ENCODE measurements at places on chromosomes 6 and 20.

DNA sequence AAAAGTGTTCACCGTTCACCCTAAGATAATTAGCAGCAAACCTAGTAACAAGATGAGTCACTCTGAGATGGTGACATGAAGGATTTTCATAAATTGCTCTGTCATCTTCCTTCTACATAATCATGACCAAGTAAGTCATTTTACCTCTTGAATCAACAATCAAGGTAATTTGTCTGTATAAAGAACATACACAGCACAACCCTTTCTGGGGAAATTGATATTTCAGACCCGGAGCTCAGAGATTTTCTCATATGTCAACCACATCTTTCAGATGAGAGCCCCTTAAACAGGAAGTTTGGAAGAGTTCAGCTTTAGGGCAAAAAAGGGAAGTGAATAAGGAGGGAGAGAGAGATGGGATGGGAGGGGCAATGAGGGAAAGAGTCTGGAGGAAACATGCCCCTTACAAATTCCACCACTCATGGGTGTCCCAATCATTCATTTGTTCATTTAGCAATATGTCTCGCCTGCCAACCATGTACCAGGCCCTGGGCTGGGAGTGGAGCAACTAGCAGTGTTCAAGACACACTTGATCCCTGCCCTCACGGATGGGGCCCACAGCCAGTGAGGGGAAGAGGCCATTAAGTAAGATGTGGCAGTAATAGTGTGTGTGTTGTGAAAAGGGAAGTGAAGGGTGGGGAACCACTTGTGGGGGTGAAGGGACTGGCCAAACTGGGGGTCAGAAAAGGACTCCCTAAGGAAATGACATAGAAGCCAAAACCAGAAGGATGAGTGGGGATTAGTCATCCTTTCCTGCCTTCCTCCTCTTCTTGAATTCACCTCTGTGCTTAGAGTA, 190.9 kb downstream of the MAFB start:
- no peak for DNase-seq

GRCh38 chr6:157667211-157668008, 155.6 kb upstream of the SNX9 start:
- no peak for DNase-seq

- no peak for DNase-seq
These were observed 21.4 kb upstream of the PREP start for GRCh38 chr6:105424175-105424783.

DNA sequence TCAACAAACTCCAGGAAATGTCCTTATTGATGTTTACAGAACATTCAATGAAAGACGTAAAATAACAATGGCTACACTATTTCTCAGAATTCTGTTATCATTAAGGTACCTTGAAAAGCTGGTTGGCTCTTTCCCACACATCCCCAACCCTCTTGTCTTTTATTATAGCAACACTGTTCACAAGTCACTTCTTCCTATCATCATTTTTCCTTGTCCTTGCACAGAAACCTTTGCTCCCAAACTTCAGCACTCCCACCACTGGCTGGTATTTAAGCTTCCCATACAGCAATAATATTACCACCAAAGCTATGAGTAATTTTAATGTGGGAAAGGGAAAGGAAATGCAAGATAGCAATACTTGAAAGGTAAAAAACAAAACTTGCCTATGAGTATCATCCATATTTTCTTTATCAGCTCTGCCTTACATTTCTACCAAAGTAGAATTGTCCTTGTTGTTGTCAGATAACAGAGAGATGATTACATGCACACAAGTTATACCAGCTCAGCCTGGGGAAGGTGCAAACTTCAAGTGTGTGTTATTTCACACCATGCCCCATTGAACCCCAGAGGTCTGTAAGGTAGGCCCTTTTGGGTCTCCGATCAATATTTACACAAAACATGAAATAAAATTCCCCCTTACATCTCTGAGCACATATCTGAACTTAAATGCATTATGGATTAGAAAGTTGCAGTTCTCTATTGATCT, 32.2 kb downstream of the ARHGAP18 start:
- DNase-seq = no peak

DNA sequence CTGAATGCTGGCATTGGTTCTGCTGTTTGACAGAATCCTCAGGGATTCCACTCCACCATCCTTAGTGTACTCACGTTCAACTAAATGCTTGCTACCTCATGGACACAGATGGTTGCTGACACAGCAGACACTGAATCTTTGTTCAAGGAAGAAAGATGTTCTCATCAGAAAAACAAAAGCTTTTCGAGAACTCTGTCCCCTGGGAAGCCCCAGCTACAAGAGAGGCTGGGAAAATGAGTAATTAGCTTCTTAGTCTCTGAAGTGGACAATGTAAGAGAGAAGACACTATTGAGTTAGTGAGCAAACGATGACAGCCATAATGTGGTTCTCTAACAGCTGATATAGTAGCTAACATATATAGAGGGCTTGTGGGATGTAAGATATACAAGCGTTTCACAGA, 30.9 kb upstream of the ENPP5 start:
- no peak for DNase-seq

DNA sequence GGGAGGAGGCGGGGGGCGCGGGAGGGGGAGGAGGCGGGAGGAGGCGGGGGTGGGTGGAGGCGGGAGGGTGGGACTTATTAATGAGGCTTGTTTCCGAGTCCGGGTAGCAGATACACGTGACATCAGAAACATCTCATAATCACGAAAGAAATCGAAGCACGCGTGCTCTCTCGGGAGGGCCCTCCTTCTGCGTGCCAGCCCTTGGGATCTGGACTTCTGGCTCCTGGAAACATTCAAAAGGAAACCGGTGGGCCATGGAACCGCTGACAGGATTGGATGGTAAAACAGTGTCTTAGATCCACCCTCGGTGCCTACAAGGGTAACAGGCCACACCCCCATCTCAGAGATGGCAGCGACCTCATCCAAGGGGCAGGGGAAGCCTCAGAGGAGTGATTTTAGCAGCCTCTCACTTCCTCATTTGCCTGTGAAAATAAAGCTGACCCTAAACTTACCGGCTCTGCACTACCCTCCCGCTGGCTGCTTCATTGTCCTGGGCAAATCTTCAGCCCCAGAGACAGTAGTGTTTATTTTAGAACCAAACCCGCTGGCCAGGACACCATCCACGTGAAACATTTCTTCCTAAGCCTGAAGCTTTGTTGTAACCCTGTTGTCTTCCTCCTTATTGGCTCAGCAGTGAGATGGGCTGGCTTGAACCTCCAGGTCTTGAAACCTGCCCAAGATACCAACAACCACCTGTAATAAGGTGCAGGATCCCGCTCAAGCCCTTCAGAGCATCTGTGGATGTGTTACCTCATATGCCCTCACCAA, 97.5 kb downstream of the PSMG4 start:
- no peak for DNase-seq

DNA sequence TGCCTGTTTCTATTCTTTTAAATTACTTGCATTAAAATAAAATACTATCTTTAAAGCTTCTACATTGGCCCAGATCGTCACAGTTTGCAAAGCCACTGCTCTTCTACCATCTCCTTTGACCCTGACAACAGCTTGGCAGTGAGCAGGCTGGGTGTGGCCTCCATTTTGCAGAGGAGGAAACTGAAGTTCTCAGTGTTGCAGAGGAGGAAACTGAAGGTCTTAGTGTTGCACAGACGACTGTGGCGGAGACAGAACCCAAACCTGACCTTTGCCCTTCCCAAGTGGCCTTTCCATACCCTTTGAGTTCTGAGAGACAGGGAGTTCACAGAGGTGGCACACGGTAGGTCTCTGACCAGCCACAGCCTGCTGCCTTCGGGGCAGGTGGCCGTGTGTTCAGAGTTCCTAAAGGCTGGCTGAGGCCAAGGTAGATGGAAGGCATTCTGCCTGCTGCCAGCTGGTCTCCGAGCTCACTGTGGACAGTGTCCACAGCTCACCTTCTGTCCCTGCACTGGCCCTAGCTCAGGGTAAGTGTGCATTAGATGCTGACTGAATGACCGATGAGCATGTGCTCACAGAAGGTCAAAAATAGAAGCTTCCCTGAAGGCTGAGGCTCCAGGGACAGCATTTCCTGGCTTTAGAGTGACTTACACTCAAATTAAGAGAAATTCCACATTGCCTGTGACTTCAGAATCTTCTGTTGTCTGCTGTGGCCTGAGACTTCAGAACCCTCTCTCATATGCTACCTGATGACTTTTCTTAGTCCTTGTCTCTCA, 113.5 kb upstream of the SLC24A3 start:
- DNase-seq = no peak

GRCh38 chr20:61299618-61300017, 47.6 kb downstream of the CDH4 start:
- no peak for DNase-seq

DNA sequence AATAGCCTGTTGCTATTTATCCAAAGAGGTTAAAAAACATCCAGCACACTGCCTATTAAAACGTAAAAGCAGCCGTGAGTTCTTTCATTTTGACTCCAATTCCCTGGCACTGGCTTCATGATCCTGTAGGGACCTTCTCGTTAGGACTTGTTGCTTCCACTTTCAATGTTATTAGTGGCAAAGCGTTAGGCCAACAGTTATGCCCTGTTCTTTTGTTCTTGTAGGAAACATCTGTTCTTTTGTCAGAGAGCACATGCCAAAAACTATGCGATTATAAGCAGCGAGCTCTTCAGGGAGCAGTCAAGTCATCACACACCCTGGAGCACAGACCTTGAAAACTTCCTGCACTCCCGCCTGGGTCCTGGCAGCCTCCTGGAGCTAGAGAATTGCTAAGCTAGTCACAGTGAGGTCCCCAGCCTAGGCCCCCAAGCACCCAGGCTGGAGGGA, 609.5 kb upstream of the ARID1B start:
- DNase-seq = no peak

GRCh38 chr20:47631078-47631477, 129.4 kb downstream of the NCOA3 start:
- no peak for DNase-seq

All from activated gamma-delta T cell (primary cell).